Fibroblast of the aortic adventitia (primary cell): ENCODE measurements at places on chromosomes 13 and 19.

GRCh38 chr13:29457299-29457698 is 138.2 kb downstream of the SLC7A1 start:
- peak; percentile 91 for DNase-seq

- DNase-seq = no peak
Measured at GRCh38 chr19:4794971-4795370, 3.4 kb downstream of the FEM1A start.

DNA sequence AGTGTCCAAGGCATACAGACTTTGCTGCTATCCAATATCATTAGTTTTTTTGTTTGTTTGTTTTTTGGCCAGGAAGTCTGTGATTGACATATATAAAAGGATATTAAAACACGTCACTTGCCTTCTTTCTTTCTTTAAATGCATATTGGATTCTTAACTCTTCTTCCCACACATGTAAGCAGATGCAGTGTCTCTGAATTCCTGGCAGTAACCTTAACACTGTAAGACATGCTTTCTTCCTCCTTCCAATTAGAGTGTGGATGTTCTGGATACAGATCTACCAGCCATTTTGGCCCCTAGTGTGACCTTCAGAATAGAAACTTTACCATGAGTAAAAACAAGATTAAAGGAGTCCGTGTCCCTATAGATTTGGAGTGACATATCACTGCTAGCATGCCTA is 967.4 kb upstream of the PRR20A start:
- DNase-seq = no peak

DNA sequence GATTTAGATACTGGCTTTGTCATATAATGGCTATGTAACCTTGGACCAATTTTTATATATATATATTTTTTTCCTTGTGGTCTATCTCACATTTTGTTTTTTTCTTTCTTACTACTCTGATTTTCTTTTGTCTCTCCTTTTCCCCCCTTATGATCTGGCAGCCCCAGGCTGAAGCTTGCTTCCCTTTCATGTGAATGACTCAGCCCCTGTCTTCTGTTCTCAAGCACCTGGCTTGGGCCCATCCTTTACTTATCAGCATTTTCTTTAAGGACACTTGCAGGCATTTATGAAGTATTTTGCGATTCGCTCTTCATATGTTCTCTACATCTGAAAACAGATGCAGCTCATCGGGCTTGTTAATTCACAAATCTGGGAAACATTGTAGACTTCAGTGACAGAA is 163.6 kb downstream of the SPRY2 start:
- no peak for DNase-seq

DNA sequence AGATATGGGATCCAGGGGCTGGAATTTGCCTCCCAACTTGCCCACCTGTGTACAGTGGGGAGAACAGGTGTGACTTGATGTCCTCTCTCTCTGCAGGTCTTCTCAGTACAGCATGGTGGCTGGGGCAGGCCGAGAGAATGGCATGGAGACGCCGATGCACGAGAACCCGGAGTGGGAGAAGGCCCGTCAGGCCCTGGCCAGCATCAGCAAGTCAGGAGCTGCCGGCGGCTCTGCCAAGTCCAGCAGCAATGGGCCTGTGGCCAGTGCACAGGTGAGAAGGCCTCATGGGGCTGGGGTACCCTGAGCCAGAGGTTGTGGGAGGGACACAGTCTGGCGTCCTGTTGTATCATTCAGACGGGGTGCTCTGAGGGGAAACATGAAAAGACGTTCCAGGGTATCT is 3.0 kb downstream of the LENG8 start:
- no peak for DNase-seq

GRCh38 chr13:94662274-94662945 is 49.9 kb downstream of the SOX21 start:
- DNase-seq = no peak

GRCh38 chr13:63048653-63049052 is 1633.0 kb upstream of the PCDH20 start:
- no peak for DNase-seq

DNA sequence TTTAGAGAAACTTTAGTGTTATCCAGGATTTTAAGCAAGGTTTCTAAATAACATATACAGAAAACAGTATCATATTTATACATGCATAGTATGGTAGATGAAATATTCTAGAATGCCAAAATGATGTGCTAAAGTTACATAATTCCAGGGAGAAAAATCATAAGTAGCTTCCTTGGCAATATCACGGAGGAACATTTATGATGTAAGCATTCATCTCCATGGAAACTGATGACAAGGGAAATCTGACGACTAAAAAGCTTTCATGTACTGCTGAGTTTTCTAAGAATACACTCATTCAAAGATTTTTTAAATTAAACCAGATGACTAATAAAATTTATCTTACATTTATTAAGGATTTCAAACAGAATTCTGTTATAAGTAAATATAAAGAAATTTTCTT is 4.7 kb downstream of the TEX30 start:
- peak; percentile 12 for DNase-seq

DNA sequence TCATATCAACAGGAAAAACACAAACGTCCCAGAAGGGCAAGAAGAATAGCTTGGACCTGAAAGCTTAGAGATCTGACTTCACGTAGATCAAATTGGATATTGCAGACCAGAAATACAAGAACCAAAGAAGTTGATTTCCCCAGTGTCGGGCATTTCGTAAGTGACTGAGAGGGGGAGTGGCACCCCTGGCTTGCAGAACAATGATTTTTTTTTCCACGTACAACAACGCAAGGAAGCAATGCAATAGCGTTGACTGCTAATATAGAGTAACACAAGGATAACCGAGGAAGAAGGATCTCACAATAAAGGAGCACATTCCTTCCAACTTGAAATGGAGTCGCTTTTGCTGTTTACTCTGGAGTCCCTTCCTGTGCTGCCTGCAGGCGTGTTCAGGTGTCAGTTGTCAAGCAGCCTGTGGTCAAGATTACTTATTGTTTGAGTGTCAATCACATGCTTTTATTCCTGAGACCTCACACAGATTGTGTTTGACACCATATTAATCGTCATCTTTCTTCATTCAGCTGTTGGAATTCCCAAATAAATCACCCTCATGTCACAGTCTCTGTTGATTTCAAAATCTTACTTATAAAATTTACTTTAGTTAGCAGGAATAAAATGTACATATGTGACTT is 139.4 kb downstream of the FREM2 start:
- no peak for DNase-seq
